Calu3 (cell line): ENCODE measurements at places on chromosomes 7 and 10.

GRCh38 chr7:154649434-154649833, 353.5 kb downstream of the PAXIP1 start:
- no peaks in the 10 kb centered on the region for H3K36me3 ChIP-seq
- no peaks in the 10 kb centered on the region for H3K27me3 ChIP-seq
- no peak overlapping the region for H3K27ac ChIP-seq
- no peak overlapping the region for H3K4me3 ChIP-seq
- no peaks in the 10 kb centered on the region for H3K4me1 ChIP-seq

DNA sequence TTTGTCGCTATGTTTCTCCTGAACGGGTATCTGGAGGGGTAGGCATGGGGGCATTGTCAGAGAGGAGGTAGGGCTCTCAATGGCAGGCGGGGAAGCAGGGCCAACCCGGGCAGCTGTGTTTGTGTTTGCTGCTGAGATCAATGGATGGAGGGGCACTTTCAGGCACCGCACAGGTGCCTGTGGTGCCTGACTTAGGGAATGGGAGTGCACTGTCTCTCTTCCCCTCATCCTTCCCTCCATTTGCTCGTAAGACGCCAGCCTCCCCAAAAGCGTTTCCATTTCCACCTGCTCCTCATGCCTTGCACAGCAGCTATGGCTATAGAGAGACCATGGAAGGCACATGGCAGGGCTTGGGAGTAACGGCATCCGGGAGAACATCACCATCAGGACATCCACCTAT, 615.9 kb upstream of the FOXK1 start:
- H3K36me3 ChIP-seq: no peaks in the 10 kb centered on the region
- no peaks in the 10 kb centered on the region for H3K4me1 ChIP-seq
- H3K27me3 ChIP-seq: no peaks in the 10 kb centered on the region
- DNase-seq: no peak
- no peak overlapping the region for H3K4me3 ChIP-seq
- no peak overlapping the region for H3K27ac ChIP-seq

DNA sequence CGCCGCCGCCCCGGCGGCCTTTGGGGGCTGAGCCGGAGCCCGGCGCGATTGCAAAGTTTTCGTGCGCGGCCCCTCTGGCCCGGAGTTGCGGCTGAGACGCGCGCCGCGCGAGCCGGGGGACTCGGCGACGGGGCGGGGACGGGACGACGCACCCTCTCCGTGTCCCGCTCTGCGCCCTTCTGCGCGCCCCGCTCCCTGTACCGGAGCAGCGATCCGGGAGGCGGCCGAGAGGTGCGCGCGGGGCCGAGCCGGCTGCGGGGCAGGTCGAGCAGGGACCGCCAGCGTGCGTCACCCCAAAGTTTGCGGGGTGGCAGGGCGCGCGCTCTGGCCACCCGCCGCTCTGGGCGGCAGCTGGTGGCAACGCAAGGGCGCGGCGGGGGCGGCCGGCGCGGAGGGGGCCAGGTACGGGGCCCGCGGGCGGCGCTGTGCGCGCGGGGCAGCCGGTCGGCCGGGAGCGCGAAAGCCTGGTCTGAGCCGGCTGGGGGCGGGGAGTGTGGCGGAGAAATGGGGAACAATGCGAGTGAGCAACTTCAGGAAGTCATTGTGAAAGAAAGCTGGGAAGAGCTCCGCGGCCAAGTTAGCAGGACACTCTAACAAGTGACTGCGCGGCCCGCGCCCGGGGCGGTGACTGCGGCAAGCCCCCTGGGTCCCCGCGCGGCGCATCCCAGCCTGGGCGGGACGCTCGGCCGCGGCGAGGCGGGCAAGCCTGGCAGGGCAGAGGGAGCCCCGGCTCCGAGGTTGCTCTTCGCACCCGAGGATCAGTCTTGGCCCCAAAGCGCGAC, at the start of gene IKZF1:
IKZF1 (plus strand) TSS at position 588 of the 782 bp plus-strand sequence. CDS start 14,346 bp downstream, outside the sequence.
- H3K4me1 ChIP-seq: peaks cover 8% of the 10 kb centered on the region
- peaks cover 92% of the 10 kb centered on the region for H3K27me3 ChIP-seq
- no peak within 1 kb of the TSS for H3K27ac ChIP-seq
- H3K36me3 ChIP-seq: peaks cover 10% of the 10 kb centered on the region
- H3K4me3 ChIP-seq: peak within 1 kb of the TSS; percentile 38
- peak; percentile 47 for DNase-seq

GRCh38 chr7:130441408-130441869, 623 bp upstream of the CEP41 start:
- H3K27ac ChIP-seq: peak overlapping the region; percentile 97
- H3K36me3 ChIP-seq: peaks cover 22% of the 10 kb centered on the region
- DNase-seq: no peak
- H3K4me3 ChIP-seq: peak overlapping the region; percentile 86
- H3K27me3 ChIP-seq: no peaks in the 10 kb centered on the region
- peaks cover 10% of the 10 kb centered on the region for H3K4me1 ChIP-seq

DNA sequence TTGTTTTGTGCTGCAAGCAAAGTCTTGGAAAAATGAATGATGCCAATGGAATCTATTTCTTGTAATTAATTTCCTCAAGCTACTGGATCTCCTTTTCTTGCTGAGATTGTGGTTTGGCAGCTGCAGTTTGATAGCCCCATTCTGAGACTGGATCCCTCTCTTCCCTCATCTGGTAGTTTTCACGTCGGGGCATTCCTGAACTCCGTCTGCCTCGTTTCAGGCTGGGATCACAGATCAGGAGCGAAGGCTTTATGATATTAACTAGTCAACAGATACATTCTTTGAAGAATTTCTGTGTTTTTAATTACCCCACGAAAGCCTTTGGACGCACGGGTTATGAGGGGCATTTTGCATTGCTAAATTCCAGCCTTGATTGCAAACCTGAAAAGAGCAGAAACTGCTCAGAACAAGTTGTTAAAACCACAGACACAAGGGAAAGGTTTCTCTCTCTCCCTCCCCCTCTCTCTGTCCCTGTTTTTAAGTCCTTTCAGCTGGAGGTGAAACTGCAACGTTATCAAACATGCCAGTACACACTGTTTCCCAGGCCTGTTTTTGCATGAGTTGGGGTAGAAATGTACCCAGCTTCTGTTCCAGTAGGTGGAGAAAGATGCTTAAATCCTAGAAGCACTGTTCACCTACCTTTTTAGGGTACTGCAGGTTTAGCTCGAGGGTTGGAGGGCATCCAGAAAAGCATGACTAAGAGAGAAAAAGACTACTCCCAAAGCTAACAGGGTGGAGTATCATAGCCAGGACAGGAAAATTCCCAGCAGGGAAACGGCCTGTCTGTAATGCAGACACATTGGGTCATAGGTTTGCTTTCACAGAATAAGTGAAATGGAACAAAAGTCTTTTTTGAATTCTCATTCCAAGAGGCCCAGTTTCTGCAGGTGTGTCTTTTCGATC, 124.3 kb downstream of the CUX1 start:
- peaks cover 5% of the 10 kb centered on the region for H3K36me3 ChIP-seq
- H3K27ac ChIP-seq: no peak overlapping the region
- H3K4me1 ChIP-seq: peaks cover 11% of the 10 kb centered on the region
- H3K27me3 ChIP-seq: no peaks in the 10 kb centered on the region

- H3K27ac ChIP-seq: no peak overlapping the region
- H3K36me3 ChIP-seq: no peaks in the 10 kb centered on the region
- no peak overlapping the region for H3K4me3 ChIP-seq
Measured at GRCh38 chr10:17427666-17428350, 26.6 kb downstream of the ST8SIA6 start.

- no peaks in the 10 kb centered on the region for H3K27me3 ChIP-seq
- H3K4me3 ChIP-seq: peak overlapping the region; percentile 76
- no peak overlapping the region for H3K27ac ChIP-seq
- peaks cover 16% of the 10 kb centered on the region for H3K4me1 ChIP-seq
- DNase-seq: peak; percentile 9
Measured at GRCh38 chr10:22713853-22714478, 412 bp downstream of the PIP4K2A start.

DNA sequence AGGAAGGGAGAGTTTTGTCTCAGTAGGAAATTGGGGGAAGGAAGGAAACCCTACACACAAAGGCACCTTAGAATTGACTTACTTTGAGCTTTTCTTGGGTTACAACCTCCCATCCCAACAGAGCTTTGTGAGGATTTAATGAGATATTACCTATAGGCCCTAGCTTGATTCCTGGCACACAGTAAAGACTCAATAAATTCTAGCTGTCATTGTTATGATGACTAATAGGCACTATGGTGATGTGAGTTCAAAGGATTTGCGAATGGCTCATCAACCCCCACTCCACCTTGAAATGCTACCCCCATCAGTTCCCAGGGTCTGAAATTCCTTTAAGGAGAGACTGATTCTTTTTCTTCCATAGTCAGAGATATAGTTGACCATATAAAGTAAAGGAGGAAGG, 67.9 kb upstream of the SMNDC1 start:
- no peak overlapping the region for H3K27ac ChIP-seq
- H3K4me3 ChIP-seq: no peak overlapping the region

- peaks cover 25% of the 10 kb centered on the region for H3K36me3 ChIP-seq
- peaks cover 8% of the 10 kb centered on the region for H3K4me1 ChIP-seq
- no peak for DNase-seq
- H3K27me3 ChIP-seq: peaks cover 30% of the 10 kb centered on the region
- H3K27ac ChIP-seq: no peak overlapping the region
Measured at GRCh38 chr7:127396184-127396583, 3.7 kb upstream of the ZNF800 start.
